ENCODE measurements at places on chromosomes 5 and 9.

DNA sequence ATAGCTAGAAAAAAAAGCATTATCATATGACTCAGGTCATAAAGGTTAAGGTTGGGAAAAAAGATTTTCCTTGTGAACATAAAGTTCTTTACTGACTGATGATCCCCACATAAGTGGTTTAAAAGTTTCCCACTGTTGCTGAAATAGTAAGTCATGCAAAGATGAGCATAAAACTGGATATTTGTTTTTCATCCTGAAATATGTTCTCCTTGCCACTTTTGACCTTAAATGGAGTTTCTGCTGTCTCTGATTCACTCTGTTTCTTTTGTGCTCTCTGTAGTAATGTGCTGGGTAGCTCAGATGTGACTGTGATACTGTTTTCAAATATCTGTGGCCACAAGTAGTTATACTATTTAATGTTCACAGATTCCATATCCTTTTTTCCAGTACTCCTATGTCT is 162.5 kb upstream of the GAS1 start:
- DNase-seq = peak; percentile 83

DNA sequence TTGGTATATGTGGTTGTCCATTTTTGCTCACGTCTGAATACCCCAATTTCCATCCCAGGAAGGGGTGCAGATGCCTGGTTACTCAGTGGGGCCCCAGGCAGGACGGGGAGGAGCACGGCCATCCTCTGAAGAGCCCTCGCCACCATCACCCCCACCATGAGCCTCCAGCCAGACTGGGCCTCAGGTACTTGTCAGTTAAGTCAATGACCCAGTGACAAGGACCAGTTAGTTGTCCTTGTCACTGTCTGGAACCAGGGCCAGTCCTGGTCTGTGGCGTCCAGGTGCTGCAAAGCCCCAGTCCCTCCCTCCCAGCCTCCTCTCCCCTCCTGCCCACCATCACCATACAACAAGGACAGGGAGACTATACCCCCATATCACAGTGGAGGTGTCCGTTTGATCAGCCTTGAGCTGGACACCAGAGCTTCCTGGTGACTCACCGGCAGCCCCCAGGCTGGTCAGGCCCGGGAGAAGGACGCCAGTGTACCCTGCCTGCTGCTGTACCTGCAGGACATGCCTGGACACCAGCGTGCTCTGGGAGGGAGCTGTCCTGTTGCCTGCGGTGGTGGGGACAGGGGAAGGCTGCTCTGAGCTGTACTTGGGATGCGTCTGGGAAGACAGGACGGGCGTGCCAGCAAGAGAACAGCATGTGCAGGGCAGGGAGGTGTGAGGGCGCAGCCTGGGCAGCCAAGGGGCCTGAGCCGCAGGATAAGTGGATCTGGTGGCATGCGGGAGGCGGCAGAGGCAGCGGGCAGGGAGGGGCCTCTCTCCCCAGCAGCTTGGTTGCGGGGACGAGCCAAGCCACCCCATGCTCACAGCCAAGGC is 32.6 kb upstream of the TTLL11 start:
- no peak for DNase-seq

DNA sequence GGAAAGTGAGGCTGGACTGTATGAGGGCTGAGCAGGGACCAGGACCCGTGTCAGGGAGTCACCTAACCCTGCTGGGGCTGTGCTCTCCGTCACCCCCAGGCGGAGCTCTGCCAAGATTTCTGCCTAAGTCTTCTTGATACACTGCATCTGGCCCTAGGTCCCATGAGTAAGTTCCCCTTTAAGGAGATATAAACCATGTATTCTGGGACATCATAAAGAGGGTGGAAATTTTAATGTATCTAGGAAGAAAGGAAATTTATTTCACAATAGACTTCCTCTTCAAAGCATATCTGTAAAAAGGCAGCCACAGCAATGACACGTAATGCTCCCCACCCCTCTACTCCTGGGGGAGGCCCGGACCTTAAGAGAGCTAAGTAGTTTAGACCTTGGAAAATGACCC is 183.4 kb downstream of the FBXL7 start:
- DNase-seq = peak; percentile 44

DNA sequence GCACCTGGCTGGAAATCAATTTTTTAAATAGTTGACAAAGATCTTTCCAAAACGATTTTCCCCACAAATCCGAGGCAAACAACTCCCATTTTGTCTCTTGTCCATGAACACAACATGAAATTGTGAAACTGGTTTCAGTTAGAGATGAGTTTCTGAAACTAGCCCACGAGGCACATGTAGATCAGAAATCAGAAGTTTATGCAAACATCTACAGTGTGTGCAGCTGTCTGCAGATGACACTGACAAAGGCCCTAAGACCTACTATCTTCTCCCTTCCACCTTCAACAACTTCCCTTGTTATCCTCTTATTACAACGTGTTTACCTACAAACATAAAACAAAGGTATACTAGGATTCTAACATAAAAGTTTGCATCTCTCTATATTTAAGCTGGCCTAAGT is 183.3 kb downstream of the DIRAS2 start:
- DNase-seq = no peak

- peak; percentile 63 for DNase-seq
Measured at GRCh38 chr5:150152636-150153462, 2.8 kb downstream of the PDGFRB start.

DNA sequence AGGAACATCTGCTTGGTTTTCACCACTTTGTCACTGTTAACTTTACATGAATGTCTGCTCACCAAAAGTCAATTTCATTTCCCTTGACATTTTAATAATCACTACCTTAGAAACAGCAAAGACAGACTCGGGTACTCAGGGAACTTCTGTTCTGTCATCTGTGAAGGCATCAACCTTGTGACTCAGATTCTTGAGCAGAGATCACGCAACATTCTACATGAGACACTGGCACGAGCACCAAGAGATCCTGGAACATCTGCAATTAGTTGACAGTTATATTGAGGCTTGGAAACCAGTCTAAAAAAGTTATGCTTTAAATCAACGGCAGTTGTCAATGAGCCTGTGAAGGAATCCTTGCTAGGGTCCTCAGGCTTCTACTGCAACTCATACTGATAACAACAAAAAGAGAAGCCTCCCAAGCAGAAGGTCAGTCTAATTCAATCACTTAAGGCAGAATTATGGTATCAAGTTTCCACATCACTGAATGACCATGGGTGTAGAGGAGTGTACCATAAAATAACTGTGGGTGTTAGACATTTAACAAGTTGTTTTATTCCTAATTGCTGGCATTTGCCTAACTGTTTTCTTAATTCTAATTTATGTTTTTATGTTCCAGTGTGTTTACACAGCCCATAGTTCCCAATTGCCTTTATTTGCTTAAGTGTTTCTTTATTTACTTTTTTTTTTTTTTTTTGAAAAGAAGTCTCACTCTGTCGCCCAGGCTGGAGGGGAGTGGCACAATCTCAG is 3.3 kb upstream of the PBX3 start:
- DNase-seq = no peak

DNA sequence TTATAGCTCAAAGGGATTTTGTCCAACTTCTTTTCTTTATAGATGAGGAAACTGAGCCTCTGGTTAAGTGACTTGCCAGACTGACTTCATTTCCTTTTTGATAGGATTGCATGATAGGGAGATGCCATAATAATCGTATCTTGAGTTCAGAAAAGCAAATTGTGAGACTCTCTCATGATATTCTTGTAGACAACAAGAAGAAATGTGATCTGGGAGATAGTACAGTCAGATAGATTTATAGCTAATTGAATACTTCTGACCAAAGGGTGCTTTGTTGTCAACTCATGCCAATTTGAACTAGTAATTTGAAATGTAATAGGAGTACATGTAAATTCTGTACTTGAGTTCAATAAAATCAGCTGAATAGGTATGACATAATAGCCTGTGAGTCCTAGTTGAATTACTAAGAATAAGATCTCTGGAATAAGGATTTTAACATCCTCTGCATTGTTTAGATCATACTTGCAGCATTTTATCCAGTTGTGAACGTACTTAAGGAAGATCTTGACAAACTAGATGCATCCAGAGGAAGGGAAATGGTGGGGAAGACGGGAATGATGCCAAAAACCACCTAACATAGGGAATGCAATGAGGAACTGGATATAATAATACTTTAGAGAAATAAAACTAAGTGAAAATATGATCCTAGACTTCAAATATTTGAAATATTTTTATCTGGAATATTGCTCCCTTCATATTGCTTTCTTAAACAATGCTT is 25.5 kb downstream of the CWC27 start:
- no peak for DNase-seq

DNA sequence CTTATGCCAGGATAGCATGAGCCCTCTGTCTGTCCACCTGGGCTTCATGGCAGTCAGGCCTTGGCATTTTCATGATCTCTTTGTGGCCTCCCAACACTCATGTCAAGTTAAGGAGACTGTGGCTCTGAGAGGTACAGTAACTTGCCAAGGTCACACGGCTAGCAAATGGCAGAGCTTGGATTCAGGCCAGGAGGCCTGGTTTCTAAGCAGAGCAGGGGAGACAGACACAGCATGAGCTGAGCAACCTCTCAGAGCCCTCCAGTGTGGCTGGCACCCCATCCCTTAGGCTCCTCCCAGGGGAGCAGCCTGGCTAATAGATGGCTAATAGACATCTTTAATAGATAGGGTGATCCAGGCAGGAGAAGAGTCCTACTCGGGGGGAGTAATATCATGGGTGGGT is 4.1 kb downstream of the SYNPO start:
- no peak for DNase-seq

- DNase-seq = peak; percentile 93
Measured at GRCh38 chr5:78504704-78505677, 143.6 kb downstream of the LHFPL2 start.

DNA sequence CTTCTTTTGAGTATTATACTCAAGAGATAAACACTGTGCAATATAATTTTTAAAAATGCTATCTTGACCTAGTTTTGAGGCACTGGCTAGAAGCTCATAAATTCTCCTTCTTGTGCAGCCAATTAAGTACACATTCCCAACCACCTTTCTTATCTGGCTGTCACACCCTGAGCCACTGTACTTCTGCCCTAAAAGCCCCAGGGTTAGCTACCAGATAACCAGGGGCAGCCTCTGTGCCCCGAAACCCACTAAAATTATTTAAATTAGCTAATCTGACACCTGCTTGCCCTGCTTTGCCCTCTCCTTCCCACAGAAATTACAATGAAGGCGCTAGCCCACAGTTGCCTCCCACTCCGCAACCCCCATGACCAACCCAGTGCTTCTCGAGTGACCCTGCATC is 597.3 kb upstream of the TYRP1 start:
- no peak for DNase-seq
